ENCODE measurements at places on chromosomes 4 and X.
A peak's percentile ranks its signal among the peaks of the same experiment; 100 is the strongest.

DNA sequence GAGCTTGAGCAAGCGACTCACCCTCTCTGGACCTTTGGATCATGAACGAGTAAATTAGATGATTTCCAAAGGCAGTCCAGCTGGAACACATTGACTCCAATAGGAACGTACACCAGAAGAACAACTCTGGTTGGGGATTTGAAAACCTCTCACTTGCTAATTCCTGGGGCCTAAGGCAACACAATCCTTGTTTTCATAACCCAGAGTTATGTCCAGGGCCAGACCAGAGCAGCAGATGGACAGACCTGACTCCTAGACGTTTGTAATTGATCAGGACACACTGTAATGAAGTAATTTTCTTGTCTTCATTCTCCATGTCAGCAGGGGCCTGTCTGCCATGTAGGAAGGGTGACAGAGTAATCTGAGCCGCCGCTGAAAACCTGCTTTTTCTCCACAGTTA, 283.9 kb downstream of the IDS start:
- DNase-seq = no peak

DNA sequence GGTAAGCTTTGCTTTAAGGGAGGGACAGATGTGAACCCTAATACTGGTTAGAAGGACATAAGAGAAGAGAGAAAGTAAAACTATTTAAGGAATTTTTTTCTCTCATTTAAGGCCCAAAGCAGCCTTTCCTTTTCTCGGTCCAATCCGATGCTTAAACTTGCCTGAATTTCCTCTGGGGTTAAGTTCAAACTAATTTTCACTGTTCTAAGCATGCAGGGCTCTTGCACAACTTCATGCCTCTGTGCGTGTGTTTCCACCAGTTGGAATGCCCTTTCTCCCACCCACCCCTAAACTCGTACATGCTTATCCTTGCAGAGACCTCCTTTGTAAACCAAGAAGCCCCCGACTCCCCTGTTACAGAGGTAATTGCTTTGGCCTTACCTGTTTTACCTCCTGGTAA, 204.7 kb downstream of the CBR4 start:
- DNase-seq = no peak

DNA sequence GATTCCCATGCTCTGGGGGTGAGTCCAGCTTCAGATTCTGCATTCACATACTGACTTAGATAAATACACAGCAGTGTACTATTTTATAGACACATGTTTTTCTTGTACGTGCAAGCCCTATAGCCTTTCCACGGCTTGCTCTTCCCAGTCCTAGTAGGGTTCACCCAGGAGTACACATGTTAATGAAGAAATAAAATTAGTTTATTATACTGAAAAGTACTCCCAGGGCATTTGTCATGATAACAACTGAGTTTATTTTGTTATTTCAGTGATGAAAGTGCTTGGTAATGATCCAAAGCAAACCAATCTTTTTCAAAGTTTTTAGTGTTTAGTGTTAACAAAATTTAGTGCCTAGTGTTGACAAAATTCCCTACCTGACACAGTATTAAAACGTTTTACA, 21.3 kb downstream of the MAPK10 start:
- DNase-seq = no peak

DNA sequence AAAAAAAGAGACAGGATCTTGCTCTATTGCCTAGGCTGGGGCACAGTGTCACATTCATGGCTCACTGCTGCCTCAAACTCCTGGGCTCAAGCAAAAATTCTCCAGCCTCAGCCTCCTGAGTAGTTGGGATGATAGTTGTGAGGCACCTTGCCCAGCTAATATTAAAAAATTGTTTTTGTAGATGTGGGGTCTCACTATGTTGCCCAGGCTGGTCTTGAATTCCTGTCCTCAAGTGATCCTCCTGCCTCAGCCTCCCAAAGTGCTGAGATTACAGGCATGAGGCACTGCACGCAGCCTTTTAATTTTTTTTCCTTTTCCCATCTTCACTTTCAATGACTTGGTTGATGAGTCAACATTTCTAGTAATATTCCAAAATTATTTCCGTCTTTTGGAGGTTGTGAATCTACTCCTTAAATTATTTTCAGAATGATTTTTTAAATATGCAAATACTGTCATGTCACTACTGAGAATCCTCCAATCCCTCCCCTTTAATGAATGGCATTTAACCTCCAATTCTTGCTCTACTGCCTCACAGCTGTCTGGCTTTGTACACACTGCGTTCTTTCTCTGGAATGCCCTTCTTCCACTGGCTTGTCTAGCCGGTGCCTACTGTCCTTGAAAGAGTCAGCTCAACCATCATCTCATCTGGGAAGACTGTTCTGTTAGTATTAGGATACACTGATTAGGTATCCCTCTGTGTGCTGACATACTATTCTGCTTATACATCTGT, 27.5 kb upstream of the DCTD start:
- no peak for DNase-seq

GRCh38 chrX:96430756-96431455, 253.7 kb upstream of the DIAPH2 start:
- no peak for DNase-seq

DNA sequence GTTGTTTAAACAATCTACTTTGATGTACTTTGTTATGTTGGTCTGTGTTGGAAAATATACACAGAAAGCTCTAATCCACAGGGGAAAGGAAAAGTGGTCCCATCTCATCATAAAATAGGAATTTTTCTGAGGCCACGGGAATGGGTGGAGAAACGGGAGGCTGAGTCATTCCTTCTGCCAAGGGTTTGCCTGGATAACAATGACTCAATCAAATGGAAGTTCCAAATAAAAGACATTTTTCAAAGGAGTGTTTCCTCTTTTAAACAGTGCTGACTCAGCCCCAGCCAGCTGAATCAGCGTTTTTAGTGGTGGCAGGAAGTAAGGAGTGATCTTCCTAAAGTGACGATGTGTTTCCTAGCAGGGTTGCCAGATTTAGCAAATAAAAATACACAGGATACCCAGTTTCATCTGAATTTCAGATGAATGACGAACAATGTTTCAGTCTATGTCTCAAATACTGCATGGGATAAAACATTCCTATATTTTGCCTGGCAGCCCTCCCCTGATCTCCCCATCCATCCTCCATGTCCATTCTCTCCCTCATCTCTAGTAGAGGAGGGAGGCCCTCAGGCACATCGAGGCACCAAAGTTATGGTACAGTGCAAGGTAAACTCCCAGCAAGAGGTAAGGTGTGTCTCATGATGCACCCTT, 345.4 kb upstream of the GATB start:
- peak; percentile 61 for DNase-seq

GRCh38 chr4:137025484-137026059, 506.7 kb downstream of the PCDH18 start:
- no peak for DNase-seq

GRCh38 chr4:182478475-182478874, 235.3 kb downstream of the TENM3 start:
- no peak for DNase-seq

- no peak for DNase-seq
Measured at GRCh38 chr4:1610791-1611500, 73.2 kb downstream of the FAM53A start.

- DNase-seq = peak; percentile 27
Measured at GRCh38 chr4:185004562-185005218, 13.6 kb upstream of the HELT start.

- DNase-seq = no peak
Measured at GRCh38 chrX:44570522-44570921, 27.9 kb upstream of the FUNDC1 start.

DNA sequence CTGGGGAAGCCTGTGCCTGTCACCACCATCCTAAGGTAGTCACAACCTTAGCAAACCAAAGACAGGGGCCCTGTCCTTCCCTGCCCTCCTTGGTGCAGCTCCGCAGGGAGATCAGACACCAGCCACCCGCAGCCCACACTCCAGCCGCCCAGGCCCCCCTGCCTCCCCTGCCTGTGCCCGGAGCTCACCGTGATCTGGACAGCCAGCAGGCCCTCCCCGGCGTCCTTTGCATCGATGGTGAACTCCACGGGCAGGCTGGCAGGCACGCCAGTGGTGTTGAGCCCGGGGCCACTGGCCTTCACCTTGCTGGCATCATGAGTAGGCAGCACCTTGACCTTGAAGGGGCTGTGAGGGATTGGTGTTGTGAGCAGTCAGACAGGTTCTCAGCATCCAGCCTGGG, 16.4 kb downstream of the FLNA start:
- DNase-seq = no peak

GRCh38 chr4:184021389-184021788, 116.3 kb downstream of the STOX2 start:
- DNase-seq = no peak

DNA sequence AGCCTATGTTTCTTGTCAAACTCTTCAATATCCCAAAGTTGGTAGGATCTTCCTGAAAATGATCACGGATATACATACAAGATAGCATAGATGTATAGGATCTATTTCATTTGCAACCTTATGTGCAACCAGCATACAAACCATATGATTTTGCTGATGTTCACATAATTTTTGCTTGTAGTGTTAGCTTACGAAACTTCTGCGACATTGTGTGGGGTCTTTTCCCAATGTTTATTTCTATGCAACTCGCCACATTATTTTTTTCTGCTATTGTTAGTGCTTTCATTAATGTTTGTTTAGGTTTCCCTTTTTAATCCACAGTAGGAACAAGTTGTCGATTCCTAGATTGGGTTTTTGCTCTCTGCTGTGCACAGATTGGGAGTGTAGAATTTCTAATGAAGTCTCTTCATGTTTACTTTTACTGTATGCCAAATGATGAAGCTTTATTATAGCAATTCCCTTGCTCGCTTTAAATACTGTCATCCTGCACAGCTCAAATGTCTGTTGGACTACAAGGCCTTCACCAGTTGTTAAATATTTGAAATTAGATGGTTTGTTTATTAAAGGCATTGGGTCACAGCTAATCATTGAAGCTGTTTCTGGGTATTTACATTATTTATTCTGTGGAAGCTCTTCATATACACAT, 257.6 kb upstream of the PCDH7 start:
- DNase-seq = no peak

DNA sequence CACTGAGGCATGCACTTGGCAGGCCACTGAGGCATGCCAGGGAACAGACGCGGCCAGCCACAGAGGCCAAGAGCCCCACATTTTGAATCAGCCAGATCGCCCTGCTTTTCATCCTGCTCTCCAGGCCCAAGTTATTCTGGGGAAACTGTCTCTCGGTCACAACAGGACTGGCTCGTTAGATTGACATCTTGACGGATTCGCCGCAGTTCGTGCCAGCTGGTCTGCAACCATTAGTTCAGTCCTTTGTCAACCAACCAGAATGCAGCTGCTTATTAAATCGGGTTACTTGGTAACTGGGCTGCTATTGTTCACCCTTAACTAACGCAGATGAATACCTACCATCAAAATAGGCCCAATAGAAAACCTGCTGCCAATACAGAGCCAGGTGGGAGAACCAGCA, 16.7 kb downstream of the CLDN34 start:
- DNase-seq = no peak

DNA sequence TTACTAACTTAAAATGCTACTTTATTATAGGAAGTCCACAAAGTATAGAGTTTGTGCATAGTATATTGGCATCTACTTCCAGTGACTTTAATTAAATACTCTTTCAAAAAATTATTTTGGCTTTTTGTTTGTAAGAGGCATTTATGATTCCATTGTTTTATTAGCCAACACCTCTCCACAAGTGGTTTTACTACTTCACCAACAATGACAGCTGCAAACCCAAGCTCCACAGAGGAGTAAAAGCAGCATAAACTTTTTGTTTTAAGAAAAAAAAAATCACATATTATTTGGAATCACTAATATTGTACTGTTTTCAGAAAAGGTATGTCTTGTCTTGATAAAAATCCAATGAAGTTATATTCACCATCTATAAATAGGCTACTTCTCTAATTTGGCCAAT, 88.5 kb downstream of the FIP1L1 start:
- no peak for DNase-seq

DNA sequence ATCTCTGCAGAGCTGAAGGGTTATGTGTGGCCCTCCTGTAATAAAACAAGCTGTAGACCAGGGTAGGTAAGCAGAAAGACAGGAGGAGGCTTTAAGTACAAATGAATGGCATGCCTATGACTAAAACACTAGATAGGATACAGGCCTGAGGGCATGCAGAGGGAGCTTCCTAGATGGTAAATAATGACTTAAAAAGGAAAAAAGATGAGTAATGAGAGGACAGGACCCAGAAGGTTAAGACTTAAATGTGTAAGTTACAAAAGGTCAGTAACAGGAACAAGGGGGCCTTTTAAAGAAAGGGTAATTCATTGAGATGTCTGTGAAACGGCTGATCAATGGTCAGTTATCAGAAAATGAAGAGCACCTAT, 194.8 kb downstream of the SOWAHB start:
- no peak for DNase-seq

DNA sequence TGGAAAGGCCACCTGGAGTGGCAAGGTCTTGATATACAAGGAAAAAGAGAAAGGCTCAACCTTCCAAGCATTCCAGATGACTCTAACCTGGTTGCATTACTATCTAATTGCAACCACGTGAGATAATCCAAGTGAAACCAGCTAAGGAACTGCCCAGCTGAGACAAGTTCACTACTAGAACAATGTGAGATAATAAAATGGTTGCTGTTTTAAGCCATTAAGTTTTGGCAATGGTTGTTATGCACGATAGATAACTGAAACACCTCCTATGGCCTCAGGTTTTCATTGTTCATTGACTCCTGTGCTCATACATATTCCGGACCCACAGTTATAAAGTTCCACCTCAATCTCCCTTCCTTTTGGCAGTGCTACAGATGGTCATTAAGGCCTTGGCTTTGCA, 9.2 kb upstream of the CXorf66 start:
- no peak for DNase-seq

- DNase-seq = no peak
Measured at GRCh38 chr4:150315175-150315574, 236.9 kb downstream of the DCLK2 start.

DNA sequence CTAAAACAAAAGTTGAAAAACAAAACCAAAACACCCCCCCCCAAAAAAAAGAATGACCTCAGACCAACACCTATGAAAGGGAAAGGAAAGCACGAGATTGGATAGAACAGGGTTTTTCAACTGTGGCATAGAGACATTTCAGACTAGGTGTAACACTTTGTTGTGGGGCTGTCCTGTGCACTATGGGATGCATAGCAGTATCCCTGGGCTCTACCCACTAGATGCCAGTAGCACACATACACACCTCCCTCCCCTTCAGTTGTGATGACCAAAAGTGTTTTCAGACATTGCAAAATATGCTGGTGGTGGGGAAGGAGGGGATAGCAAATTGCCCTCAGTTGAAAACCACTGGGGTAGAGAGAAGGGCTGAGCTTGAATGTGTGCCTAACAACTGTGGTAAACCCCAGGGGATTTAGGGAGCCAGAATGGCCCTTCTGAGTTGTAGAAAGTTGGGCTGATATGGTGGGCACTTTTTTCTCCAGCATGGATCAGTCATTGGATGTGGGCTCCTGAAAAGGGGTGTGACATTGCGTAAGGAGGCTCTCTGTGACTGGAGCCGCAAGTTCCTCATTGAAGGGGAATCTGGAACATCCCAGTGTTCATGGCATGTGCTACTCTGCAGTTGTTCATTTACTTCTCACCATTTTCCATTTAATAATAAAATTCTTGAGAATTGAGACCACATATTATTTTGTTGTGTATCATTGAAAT, 8.8 kb upstream of the GEMIN8 start:
- no peak for DNase-seq
